Pons (tissue), 1 donor: ENCODE measurements at places on chromosomes 3 and 15.

GRCh38 chr15:63051156-63052066, 8.9 kb downstream of the TPM1 start:
- no peak for DNase-seq

- no peak for DNase-seq
These were observed 19.9 kb downstream of the RBP2 start for GRCh38 chr3:139456386-139456785.

GRCh38 chr3:197456261-197457091, 99.3 kb downstream of the BDH1 start:
- DNase-seq, result peak; percentile 71

DNA sequence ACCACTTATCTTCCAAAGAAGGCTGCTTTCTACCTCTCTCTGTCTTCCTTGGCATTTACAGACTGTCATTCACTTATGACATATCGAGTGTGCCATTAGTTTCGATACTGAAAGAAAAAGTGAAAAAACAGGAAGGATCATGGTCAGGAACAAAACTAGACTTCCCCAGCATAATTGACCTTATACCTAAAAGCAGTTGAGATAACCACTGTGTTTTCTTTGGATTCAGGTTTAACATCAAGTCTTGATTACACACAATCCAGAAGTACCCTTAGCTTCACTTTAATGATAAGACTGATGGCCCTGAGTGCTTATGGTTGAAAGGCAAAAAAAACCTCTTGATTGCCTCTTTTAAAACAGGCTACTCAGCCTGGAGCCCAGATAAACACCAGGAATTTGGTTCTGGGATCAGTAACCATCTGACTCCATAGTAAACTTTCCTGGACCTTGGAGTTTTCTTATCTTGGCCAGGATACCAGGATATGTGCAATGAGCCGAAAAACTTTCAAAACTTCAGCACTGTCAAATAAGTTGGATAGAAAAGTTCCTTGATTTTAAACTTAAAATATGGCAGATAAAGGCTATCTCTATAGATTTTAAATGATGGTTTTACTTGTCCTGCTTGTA, 5.0 kb upstream of the UACA start:
- DNase-seq, result peak; percentile 34

DNA sequence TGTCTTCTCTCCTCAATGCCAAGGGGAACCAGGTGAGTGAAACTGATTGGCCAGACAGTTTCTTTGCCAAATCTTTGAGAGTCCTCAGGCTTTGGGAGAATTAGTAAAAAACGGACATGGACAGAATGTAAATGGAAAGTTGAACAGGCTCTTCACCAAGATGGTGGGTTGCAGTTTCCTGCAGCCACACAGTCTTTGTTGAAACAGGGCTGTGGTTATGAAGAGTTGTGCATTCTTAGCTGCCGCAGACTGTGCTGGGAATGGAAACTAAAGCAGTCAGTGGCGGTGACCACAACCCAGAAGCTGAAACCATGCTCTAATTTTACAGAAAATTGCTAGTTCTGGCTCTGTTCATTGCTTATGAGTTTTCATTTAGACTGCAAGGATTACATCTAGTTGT, 42.1 kb upstream of the TASOR start:
- no peak for DNase-seq

DNA sequence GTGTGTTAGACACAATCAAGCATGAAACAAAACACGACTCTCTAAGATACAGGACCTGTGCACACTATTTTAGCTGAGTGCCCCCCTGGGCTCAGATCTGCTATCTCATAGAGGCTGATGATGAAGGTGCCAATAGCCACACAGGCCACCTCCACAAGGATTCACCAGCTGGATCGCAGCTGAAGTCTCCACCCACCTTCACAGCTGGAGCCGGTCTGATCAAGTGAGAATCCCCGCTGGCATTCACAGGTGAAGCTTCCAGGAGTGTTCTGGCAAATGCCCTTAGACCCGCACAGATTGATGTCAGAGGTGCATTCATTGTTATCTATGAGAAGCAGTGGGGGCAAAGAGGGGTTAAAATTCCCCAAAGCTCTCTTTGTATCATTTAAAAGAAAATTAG, 90.1 kb downstream of the DUT start:
- DNase-seq, result no peak

- peak; percentile 57 for DNase-seq
These were observed 287.7 kb upstream of the NR2F2 start for GRCh38 chr15:96042734-96043224.

GRCh38 chr3:33114622-33115023, 809 bp downstream of the CRTAP start:
- DNase-seq, result no peak

DNA sequence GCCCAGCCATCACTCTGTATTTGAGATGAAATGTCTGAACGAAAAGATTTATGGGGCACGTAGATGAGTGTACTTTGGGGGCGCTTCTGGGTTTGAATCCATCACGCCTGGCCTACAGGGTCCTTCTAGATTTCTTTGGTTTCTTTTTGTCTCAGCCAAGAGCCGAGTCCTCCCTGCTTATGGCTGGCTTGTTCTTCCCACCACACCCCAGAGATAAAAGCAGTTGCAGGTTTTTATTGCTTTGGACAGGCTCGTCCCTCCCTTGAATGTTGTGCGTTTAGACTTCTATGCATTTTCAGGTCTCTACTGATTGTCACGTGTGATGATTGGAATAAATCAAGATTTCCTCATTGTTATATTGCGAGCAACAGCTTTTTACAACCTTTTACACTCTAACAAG, 104.8 kb upstream of the CHRNA7 start:
- no peak for DNase-seq

GRCh38 chr3:10780243-10780642, 35.8 kb upstream of the SLC6A11 start:
- DNase-seq, result no peak

DNA sequence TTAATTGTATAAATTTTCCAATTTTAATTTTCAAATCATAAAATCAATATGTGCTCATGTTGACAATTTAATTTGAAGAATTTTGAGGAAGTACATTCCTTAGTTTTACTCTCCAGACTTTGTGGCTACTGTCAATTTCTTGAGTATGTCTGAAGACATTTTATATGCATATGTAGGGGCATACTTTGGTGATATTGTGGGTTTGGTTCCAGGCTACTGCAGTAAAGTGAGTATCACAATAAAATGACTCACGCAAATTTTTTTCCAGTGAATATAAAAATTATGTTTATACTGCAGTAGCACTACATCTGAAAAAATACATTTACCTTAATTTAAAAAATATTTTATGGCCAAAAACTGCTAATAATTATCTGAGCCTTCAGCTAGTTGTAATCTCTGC, 123.2 kb upstream of the PLCL2 start:
- DNase-seq, result no peak

GRCh38 chr3:188720636-188721035, 451.1 kb upstream of the TPRG1 start:
- DNase-seq, result no peak

DNA sequence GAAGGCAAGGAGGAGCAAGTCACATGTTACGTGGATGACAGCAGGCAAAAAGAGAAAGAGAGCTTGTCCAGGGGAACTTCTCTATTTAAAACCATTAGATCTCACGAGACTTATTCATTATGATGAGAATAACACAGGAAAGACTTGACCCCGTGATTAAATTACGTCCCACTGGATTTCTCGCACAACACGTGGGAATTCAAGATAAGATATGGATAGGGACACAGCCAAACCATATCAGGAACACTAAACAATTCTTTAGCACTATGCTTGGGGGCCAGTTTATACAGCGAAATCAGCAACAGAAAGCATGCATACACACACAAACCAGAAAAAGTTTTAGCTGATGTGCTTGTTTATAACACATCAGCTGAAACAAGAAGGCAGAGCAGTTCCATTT, 704.2 kb downstream of the OTOL1 start:
- no peak for DNase-seq
